ENCODE measurements at places on chromosomes 4 and X. TPM values are rescaled to one million over a fixed set of nuclear protein-coding genes. Genes with fewer than 3 reads are reported as not detected.

Gene TCEAL7
- polyA plus RNA-seq, result not detected

Gene CWH43
- polyA plus RNA-seq, result not detected

Gene SSX3
- not detected for polyA plus RNA-seq

Gene GALNTL6
- polyA plus RNA-seq, result 0.13 TPM

Gene SPACA5B
- polyA plus RNA-seq, result not detected

Gene MTNR1A
- 0.17 TPM for polyA plus RNA-seq

Gene ASB12
- not detected for polyA plus RNA-seq

Gene UGT2A1
- not detected for polyA plus RNA-seq

Gene CLDN22
- polyA plus RNA-seq, result not detected

Gene ASB11
- not detected for polyA plus RNA-seq

Gene CYLC1
- polyA plus RNA-seq, result not detected

Gene SEL1L3
- 26.1 TPM for polyA plus RNA-seq

Gene CCSER1
- polyA plus RNA-seq, result not detected

Gene IL9R
- 0.13 TPM for polyA plus RNA-seq

Gene NEIL3
- polyA plus RNA-seq, result 25.8 TPM

Gene TRIM75
- not detected for polyA plus RNA-seq
